ENCODE measurements at places on chromosomes 11 and 22. TPM values are rescaled to one million over a fixed set of nuclear protein-coding genes. Genes with fewer than 3 reads are reported as not detected.

RASGRP2 gene
- 5.9 TPM for total RNA-seq

PGA3 gene
- total RNA-seq = not detected

PRCP gene
- total RNA-seq = 39.6 TPM

- no peak for DNase-seq
Observed at GRCh38 chr11:66555416-66555815, 8.7 kb downstream of the ACTN3 start.

DNA sequence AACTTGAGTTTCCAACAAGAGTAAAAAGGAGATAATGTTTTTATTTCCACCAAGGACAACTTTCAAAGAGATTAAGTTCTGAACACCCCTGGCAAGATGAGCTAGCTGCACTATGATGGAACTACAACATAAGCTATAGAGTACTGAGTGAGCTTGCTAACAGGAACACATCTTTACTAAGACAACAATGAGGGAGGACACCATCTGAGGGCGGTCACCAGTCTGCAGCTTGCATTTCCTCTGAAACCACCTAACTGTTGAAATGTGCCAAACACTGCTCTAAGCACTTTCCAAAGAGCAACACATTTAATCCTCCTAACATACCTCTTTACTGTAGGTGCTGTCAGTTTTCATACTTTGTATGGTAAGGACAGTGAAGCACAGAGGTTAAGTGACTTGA lies 68.4 kb downstream of the TCF20 start:
- DNase-seq = no peak

- DNase-seq = no peak
Observed at GRCh38 chr11:118152552-118153471, at the start of gene SCN4B. SCN4B (minus strand) TSS chr11:118152823; CDS start chr11:118152673, 150 bp downstream.

DNA sequence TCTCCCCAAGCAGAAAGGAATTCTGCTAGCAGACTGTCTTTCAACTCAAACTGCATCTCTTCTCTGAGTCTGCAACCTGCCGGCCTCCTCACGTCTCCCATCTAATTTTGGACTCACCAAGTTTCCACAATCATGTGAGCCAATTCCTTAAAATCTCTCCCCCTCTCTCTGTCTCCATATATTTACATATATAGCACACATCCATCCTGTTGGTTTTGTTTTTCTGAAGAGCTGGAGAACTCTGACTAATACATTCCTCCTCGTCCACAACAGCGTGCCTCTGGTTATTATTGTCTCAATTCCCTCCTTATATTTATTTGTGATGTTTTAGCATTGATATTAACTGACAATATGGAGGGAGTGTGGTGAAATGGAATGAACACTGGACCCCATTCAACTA lies 29.6 kb upstream of the FJX1 start:
- DNase-seq = no peak

DNA sequence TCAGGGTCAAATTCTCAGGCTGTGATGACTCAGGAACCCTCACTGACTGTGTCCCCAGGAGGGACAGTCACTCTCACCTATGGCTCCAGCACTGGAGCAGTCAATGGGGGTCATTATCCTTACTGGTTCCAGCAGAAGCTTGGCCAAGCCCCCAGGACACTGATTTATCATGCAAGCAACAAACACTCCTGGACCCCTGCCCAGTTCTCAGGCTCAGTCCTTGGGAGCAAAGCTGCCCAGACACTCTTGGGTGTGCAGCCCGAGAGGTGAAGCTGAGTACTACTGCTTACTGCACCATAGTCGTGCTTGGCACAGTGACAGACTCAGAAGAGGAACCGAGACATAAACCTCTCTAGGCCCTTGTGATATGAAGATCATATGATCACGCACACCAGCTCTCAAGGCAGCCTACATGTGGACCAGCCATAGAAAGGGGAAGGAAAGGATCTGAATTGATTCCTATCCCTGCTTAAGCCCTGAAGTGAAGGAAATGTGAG lies 58.2 kb downstream of the ZNF280B start:
- no peak for DNase-seq

All from esophagus squamous epithelium (tissue), 5 donors.